ENCODE measurements at places on chromosomes 3 and 15. TPM values are rescaled to one million over a fixed set of nuclear protein-coding genes. Genes with fewer than 3 reads are reported as not detected.

The CLSTN2 gene
- 0.14 TPM for total RNA-seq

The MSL2 gene
- total RNA-seq, result 5.1 TPM

The GAP43 gene
- 0.14 TPM for total RNA-seq

The EPHA3 gene
- 5.7 TPM for total RNA-seq

The CALML4 gene
- total RNA-seq, result 1.1 TPM

The LYSMD2 gene
- 5.3 TPM for total RNA-seq

The XCR1 gene
- under 0.01 TPM for total RNA-seq

The OR5K2 gene
- total RNA-seq, result not detected

The DUOXA2 gene
- not detected for total RNA-seq

The GPR15 gene
- total RNA-seq, result not detected

The SERPINI2 gene
- not detected for total RNA-seq

The GOLGA6L26 gene
- not detected for total RNA-seq

The LRRC34 gene
- total RNA-seq, result 1.4 TPM

The TTLL13 gene
- total RNA-seq, result 0.14 TPM

The AHSG gene
- not detected for total RNA-seq

The CCR1 gene
- 1.3 TPM for total RNA-seq

The EXD1 gene
- not detected for total RNA-seq

The SLC2A2 gene
- total RNA-seq, result 0.09 TPM

The ANKUB1 gene
- not detected for total RNA-seq

The TUSC7 gene
- not detected for total RNA-seq

The CERS3 gene
- total RNA-seq, result 0.14 TPM

The RAB6B gene
- total RNA-seq, result 0.37 TPM

The GP5 gene
- 0.14 TPM for total RNA-seq

The KBTBD13 gene
- total RNA-seq, result not detected

The CLDN18 gene
- total RNA-seq, result not detected

The COL8A1 gene
- 185 TPM for total RNA-seq

The CHRNA3 gene
- not detected for total RNA-seq

The CASR gene
- total RNA-seq, result not detected

The PLSCR2 gene
- not detected for total RNA-seq

The PATL2 gene
- total RNA-seq, result 0.43 TPM

The CORO2B gene
- 5.3 TPM for total RNA-seq

The DPP8 gene
- 41.6 TPM for total RNA-seq

The DUOX1 gene
- under 0.01 TPM for total RNA-seq

The LYZL4 gene
- total RNA-seq, result not detected

The SNTN gene
- total RNA-seq, result not detected

The GNAT1 gene
- not detected for total RNA-seq

The CNTN6 gene
- 0.18 TPM for total RNA-seq

The CDV3 gene
- total RNA-seq, result 131 TPM

The ARNT2 gene
- total RNA-seq, result 7.0 TPM

All from smooth muscle cell of bladder (primary cell).